T-cell (primary cell): ENCODE measurements at places on chromosomes 6 and 20. TPM values are rescaled to one million over a fixed set of nuclear protein-coding genes. Genes with fewer than 3 reads are reported as not detected.

Gene GPR63
- 0.25 TPM for total RNA-seq

Gene SLC17A2
- not detected for total RNA-seq

Gene KIF25
- not detected for total RNA-seq

Gene PSORS1C2
- total RNA-seq, result not detected

Gene SS18L1
- total RNA-seq, result 14.6 TPM
